Stimulated activated CD4-positive, alpha-beta T cell treated with anti-CD3 and anti-CD28 coated beads, Interleukin-15, amount 100 ng/mL, for 1 hour (primary cell): ENCODE measurements at places on chromosomes 3 and 15.

- no peak for DNase-seq
Measured at GRCh38 chr3:189513281-189514117, 117.7 kb upstream of the TP63 start.

- no peak for DNase-seq
Measured at GRCh38 chr15:68314563-68314962, 37.0 kb downstream of the FEM1B start.

DNA sequence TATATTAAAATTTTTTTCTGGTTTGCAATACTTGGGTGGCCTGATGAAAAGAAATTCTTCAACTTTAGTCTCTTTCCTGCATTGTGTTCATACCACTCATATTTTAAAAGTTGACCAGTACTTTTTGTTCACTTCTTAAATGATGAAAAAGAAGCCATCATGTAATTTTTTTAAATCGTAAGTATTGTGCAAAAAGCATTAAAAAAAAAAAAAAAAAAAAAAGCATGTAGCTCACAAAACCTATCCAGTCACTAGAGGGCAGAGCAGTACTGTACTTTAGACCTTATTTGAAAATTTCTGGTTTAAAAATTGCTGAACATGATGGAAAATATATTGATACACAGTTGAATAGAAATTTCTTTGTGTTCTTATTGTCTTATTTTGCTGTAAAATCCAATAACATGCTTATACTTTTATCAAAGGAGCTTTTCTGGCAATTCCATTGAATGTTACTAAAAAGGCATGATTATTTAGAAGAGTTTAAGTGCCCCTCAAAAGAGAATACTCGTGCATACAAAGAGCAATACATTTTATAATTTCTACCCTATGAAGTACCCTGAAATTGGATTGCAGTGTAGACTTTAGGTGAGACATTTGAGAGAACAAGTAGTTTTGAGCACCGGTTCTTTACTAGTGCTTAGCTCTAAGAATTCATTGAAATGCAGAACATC lies 137.7 kb downstream of the BBX start:
- DNase-seq, result no peak

DNA sequence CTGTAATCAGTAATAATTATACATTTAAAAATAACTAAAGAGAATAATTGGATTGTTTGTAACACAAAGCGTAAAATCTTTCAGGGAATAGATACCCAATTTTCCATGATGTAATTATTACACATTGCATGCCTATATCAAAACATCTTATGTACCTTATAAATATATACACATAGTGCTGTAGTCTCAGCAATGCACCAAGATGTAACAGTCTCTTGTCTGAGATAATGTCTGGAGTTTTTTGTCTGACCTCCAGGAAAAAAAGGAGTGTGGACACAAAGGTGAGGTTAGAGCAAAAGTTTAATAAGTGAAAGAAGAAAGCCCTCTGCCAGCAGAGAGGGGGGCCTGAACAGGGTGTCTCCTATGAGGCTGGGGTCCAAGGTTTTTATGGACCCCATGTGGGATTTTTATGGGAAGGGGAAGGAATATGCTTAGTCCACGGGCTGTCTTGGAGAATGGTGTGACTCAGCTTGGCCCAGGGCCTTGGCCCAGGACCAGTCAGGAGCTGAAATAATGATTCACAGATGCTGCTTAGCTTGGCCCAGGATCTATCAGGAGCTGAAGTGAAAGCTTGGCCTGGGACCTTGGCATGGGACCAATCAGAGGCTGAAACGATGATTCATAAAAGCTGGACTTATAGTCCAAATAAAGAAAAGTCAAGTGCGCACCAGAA lies 545.0 kb downstream of the ZPLD1 start:
- no peak for DNase-seq

- no peak for DNase-seq
Measured at GRCh38 chr3:61780455-61781228, 219.3 kb downstream of the PTPRG start.
